Lower leg skin (tissue), 4 donors: ENCODE measurements at places on chromosomes 1 and 21.

DNA sequence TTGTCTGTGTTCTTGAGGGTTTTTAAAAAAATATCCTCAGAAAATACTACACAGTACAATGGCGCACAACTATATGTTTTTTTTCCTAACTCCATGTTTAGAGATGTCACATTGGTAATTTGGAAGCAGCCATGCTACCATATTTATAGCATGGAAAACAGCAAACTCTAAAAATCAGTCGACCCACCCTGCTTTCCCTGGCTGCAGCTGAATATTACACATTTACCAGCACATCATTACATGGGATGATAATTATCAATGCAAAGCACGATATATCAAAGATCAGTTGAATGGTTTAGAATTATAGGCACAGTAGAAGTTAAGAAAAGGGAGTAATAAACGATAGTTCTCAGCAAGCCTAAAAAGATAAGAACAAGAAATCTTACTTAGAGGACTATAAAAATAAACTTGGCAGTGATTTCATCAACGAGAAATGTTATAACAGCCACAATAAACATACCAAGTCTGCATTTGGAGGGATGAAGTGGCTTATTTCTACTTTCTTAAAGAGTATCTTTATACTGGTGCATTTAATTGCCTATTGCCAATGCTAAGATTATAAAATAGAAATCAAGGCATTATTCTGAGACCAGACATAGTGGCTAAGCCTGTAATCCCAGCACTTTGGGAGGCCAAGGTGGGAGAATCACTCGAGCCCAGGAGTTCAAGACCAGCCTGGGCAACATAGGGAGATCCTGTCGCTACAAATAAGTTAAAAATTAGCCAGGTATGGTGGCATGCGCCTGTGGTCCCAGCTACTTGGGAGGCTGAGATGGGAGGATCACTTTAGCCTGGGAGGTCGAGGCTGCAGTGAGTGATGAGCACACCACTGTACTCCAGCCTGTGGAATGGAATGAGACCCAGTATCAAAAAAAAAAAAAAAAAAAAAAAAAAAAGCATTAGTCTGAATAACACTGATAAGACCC is 43.4 kb downstream of the WDR64 start:
- DNase-seq, result no peak

GRCh38 chr1:89620664-89621063 is 12.3 kb upstream of the LRRC8C start:
- DNase-seq, result no peak

DNA sequence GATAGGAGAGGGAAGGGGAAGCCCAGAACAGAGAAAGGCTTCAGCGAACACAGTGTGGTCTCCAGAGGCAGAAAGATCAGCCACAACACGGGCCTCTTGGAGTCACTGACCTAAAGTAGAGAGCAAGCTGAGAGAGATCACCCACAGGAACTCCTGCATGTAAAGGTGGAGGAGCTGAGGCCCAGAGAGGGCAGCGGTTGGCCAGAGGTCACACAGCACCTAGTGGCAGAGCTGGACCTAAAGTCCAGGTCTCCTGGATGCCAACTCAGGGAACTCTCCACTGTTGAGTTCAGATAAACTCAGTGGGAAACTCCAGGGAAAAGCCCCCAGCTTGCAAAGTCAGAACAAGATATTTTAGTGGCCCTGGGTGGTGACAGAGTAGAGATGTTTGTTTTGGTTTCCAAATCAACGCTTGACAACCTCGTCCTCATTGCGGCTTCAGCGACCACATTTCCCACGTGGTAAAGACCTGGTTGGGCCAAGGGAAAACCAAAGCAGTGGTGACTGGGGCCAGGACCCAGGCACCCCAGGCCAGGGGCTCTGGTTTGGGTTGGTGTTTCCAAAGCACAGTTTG is 4.6 kb downstream of the IFFO2 start:
- no peak for DNase-seq

- DNase-seq, result no peak
Observed at GRCh38 chr1:165376811-165377311, 20.3 kb upstream of the LMX1A start.

GRCh38 chr1:116178837-116179236 is 67.6 kb downstream of the MAB21L3 start:
- no peak for DNase-seq

- DNase-seq, result no peak
Observed at GRCh38 chr1:202160377-202160940, at the start of gene PTPN7. TSS of gene PTPN7 (minus strand) at chr1:202160602. CDS start at chr1:202159402, 1,200 bp downstream.

DNA sequence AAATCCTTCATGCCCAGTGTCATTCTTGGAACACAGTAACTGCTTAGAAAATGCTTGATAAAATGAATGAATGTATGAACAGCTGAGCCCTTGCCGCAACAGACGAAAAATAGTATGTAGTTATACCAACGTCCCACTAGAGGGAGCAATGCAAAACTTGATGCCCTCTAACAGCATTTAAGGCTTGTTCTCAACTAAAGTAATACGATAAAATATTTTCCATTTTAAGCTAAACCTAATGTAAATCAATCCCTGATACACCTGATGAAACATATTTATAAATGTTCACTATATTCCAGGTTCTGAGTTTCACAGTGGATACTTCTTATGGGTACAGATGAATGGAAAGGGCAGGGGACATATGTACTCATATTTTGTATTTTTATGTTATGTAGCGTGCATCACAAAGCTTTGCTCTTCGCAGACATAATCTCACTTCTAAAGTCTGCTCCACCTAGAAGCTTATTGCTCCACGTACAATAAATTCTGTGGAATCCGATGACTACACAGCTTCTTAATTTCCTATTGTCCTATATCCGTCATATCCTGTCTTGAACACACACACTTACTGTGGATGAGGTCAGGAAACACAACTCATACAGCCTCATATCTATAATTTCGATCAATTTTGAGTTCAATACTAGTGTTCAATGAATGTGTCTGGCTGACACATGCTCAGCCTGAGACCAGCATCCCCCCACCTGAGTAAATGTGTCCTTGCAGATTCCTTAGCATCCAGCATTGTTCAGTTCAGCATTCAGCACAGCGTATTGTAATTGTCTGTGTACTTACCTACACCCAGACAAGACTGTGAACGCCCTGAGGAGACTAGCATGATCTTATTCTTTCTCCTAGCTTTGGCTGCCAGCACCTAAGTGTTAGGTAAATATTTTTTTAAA is 4.4 kb upstream of the UTP25 start:
- no peak for DNase-seq
